ENCODE measurements at places on chromosomes 12 and 14.

DNA sequence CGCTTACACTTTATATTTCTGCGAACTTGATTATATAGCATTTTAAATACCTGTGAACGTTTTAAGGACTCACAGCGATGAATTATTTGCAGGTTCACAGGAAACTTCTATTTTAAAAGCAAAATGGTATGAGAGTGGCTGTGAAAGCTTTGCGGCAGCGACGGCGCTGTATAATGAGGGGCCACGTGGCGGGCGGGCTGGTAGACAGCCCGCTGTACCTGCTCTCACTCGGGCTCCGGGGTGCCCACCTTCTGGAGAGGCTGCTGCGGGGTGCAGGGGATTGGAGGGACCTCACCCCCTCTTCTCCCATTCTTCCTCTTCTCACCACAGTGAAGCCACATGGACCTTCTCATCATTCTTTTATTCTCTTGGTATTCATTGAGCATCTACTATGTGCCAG lies 164.2 kb upstream of the MYL2 start:
- no peak for DNase-seq

GRCh38 chr14:76514213-76514998 lies 138.5 kb downstream of the ESRRB start:
- DNase-seq: no peak

DNA sequence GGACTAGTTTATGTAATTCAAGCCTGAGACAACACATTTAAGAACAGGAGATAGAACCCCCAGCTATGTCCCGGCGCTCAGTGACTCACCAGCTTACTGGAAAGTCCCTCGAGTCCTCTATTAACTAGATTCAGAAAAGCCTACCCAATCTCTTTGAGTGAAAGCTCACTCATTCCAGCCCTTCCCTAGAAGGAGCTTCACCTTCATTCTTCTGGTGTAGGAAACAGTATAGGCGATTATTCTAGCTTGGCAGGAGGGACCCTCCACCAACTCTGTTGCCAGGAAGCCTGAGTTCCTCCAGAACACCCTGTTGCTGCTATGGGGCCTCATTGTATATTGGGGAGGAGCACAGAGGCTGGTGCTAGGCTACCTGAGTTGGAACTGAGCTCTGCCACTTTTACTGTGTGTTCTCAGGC lies 57.2 kb upstream of the AEBP2 start:
- DNase-seq: no peak

GRCh38 chr12:65953631-65954030 lies 129.3 kb downstream of the HMGA2 start:
- no peak for DNase-seq

GRCh38 chr12:91577586-91578539 lies 395.2 kb upstream of the DCN start:
- DNase-seq: peak; percentile 46

DNA sequence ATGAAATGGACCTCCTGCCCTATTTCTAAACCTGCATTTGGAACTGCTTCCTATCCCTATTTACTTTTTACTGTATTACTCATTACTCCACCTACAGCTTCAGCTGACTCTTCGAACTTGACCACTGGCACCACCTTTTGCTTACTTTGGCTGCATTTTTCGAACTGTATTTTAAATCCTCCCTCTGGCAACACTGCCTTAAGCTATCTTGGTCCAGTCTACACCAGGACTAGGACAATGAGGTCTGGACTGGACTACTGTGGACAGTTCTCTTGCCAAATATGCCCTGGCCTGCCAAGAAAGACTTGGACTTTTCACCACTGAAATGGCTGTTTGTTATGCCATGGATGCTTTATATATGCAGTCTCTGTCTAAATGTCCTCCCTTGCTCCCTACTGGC lies 328.1 kb downstream of the BTG1 start:
- no peak for DNase-seq

Data from SK-N-DZ (cell line).